ENCODE measurements at places on chromosomes 7 and 10.
A peak's percentile ranks its signal among the peaks of the same experiment; 100 is the strongest.

DNA sequence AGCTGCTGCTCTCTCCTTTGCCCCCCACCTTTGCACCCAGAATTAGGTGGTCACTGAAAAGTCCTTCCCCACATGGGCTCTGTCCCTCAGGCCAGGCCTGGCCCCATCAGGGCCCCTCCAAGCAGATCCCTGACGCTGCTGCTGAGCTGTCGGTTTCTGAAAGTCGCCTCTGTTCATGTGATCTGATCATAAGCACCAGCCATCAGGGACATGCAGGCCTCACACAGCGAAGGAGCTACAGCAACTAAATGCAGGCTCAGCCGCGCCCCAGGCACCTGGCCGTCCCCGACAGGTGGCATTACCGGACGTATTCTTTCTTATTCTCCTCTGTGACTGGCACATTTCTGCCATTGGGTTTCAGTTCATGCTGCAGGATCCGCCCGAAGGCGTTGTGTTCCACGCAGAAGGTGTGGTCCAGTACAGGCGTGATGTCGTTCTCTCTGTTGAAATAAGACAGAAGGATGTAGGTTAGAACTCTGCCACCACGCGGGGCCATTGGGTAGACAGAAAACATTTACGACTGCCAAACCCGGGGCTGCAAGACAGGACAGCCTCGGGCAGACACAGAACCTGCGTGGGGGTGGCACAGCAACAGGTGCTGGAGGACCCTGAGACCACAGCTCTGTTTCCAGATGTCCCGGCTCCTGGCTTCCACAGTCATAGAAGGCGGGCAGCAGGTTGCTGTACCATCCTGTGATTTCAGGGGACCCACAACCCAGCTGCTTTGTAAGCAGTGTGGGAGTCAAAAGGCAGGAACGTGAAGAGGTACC is 105.6 kb downstream of the SMURF1 start:
- DNase-seq: no peak

GRCh38 chr10:103921248-103921647 is 3.3 kb upstream of the STN1 start:
- no peak for DNase-seq

DNA sequence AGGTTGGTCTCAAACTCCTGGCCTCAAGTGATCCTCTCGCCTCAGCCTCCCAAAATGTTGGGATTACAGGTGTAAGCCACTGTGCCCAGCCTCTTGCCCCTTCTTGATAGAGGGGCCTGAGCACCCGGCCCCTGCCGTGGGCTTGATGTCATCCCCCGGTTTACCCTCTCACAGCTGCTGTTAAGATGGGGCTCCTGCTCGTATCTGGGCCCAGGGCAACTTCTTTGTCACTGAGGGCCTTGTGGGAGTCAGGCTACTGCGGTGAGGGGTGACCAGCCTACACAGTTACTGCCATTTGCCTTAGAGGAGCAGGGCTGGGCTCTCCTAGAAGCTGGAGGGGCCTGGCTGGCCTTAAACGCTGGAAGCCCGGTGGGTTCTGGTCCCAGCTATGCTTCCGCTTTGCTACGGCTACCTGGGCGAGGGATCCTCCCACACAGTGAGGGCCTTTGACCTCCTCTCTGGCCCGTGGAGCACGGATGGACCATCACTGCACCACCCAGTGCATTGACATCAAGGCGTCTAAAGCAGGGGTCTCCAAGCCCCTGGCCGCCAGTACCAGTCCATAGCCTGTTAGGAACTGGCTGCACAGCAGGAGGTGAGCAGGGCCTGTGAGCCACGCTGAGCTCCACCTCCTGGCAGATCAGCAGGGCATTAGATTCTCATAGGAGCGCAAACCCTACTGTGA is 1.1 kb upstream of the TMEM130 start:
- DNase-seq: no peak

DNA sequence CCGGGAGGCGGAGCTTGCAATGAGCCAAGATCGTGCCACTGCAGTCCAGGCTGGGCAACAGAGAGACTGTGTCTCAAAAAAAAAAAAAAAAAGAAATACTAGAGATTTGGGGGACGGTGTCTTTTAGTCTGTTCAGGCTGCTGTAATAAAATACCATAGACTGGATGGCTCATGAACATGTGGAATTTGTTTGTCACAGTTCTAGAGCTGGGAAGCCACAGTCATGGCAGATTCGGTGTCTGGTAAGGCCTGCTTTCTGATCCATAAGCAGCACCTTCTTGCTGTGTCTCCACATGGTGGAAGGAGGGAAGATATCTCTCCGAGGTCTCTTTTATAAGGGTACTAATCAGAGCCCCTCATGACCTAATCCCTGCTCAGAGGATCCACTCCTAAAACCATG is 102.7 kb upstream of the MKLN1 start:
- DNase-seq: no peak

DNA sequence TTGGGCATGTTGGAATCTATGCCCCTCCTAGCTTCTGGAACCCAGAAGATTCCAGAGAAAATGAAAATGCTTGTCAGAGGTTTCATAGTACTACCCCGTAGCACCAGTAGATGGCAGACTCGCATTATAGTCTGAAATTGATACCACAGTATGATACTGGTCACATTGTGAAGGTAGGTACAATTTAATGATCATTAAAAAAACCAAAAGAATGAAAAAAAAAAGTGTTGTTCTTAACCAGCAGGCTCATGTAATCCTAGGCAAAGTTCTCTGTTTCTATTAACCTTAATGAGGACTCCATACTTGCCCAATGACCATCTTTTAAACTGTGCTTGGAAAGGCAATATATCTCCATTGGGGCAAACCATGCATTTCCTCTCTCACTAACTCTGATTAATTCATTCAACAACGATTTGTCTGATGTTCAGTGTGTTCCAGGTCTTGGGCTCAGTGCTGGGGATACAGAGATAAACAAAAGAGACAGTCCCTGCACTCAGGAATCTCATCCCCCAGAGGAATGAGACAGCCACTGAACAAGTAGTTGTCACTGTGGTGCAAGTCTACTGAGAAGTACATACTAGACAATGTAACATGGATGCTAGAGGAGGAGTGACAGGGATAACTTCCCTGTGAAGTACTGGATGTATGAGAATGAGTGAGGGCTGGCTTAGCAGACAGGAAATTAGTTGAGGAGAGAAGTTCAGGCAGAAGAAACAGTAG is 223.5 kb upstream of the PHYHIPL start:
- DNase-seq: no peak

- no peak for DNase-seq
These were observed 35.4 kb downstream of the BNIP3 start for GRCh38 chr10:131946321-131946751.

- DNase-seq: no peak
These were observed 189.2 kb downstream of the ADARB2 start for GRCh38 chr10:1548146-1548545.

- DNase-seq: no peak
These were observed 35.0 kb upstream of the CPXM2 start for GRCh38 chr10:123926401-123927264.

GRCh38 chr10:86287966-86288579 is 78.5 kb downstream of the GRID1 start:
- no peak for DNase-seq

GRCh38 chr7:1397491-1398327 is 61.6 kb downstream of the MICALL2 start:
- DNase-seq: no peak

DNA sequence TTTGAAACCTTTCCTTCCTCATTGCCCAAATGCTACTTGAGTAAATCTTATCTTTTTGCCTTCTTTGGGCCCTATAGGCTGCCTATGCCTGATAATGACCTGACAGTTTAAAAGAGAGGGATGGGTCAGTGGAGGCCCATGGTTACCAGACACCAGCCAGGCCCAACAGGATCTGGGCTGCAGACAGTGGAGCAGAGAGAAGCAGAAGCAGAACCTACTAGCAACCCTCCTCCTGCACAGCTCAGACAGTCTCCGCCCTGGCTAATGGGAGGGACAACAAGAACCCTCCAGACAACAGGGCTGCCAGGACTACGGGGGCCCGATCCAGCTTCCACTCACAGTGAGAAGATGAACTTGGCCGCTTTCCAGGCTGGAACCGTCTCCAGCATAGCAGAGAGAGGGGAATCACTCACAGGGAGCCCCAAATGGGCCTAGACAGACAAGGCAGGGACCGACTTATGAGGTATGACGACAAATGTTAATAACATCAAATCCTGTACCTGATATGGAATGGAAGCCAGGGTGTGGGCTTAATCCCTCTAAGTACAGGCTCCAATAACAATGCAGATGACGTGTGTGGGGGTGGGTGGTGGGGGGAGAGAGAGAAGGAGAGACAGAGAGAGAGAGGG is 31.7 kb upstream of the DGKI start:
- no peak for DNase-seq

GRCh38 chr10:84607523-84607922 is 279.1 kb downstream of the CCSER2 start:
- no peak for DNase-seq

DNA sequence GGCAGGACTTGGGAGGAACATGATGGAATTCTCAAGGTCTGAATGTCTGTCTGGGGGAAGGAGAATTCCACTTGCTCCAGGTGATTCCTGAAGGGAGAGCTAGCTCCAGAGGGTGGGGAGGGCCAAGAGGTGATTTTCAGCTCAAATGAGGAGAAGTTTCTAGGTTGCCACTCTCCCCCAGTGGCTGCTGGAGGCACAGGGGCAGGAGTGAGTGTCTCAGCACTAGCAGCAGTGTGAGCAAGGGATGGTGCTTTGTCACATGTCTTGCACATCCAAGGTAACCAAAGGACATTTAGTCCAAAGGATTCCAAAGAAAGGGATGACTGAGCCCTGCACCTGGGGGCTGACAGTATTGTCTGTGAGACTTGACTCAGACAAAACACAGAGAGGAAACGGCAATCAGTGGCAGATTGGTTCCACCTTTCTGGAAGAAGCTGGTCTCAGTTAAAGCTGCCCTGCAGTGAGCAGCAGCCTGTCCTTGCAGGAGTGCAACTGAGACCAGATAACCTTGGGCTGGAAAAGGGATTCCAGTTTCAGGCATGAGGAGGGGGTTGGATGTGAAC is 51.2 kb upstream of the PCBD1 start:
- no peak for DNase-seq

DNA sequence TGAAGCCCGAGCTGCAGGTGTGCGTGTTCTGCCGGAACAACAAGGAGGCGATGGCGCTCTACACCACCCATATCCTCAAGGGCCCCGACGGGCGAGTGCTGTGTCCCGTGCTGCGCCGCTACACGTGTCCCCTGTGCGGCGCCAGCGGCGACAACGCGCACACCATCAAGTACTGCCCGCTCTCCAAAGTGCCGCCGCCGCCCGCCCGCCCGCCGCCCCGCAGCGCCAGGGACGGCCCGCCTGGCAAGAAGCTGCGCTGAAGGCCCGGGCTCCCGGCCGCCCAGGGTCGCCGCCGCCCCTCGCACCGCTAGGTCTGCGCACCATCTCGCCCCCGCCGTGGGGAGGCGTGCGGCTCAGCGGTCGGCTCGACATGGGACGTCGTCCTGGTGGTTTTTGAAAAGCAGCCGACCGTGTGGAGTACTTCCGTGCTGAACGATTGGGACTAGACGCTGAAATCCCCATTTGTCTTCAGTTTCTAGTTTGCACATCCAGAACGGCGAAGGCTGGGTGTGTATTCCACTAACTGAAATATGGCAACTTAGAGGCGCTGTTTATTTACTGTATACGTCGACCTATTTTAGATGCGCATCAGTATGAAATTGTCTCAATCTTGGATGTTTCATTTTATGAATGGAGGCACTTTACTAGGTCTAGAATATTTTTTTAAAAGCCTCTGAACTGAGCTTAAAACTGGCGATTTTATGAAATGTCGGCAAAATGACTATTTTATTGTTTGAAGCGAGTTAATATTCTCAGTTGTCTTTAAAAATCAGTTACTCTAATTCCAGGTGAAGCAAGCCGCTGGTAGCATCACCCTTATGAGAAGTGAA is 1.1 kb downstream of the NANOS1 start:
- DNase-seq: peak; percentile 38

Measured in CD4-positive, alpha-beta T cell treated with Interleukin-15 for 1 hour (primary cell).